ENCODE measurements at places on chromosomes 6 and 20. TPM values are rescaled to one million over a fixed set of nuclear protein-coding genes. Genes with fewer than 3 reads are reported as not detected.

RAET1E gene
- 0.23 TPM for total RNA-seq

HLA-DOB gene
- total RNA-seq: 0.69 TPM

DNA sequence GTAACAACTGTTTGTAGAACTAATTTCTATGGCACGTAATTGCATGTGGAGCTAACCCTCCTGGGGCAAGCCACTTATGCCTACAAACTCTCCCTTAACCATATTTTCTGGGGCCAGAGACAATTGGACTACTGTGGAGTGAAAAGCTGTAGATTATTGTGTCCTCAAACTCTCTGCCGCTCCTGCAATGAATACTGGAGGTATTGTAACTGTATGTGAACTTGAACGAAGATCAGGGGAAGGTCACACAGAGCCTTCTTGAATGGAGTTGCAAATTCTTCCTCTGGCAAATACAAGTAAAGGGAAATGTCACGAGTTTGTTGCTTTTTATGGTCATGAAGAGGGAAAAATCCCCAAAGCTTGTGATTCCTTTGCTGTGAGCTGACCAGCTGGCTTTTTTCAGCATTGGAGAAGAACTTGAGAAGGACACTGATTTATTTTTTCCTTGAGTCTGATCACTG, 18.2 kb downstream of the AKAP12 start:
- no peak for DNase-seq

DNA sequence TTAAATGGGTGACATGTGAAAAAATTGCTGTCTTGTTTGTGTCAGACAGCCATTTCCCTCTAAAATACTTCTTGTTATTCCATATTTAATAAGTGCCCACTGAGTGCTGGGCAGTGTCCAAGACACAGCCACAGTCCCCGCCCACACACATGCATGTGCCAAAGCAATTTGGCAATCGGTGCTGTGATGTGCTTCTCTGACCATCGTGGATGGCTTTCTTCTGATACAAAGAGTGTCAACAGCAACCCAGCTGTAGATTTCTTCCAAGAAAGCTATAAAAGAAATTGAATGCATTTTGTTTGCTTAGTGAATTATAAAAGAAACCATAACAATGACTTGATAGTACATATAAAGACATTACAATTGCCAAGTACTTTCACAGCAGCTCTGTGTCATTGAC, 140.5 kb upstream of the ATXN1 start:
- DNase-seq: peak; percentile 43

- no peak for DNase-seq
Observed at GRCh38 chr6:78580923-78581322, 286.4 kb upstream of the IRAK1BP1 start.

DNA sequence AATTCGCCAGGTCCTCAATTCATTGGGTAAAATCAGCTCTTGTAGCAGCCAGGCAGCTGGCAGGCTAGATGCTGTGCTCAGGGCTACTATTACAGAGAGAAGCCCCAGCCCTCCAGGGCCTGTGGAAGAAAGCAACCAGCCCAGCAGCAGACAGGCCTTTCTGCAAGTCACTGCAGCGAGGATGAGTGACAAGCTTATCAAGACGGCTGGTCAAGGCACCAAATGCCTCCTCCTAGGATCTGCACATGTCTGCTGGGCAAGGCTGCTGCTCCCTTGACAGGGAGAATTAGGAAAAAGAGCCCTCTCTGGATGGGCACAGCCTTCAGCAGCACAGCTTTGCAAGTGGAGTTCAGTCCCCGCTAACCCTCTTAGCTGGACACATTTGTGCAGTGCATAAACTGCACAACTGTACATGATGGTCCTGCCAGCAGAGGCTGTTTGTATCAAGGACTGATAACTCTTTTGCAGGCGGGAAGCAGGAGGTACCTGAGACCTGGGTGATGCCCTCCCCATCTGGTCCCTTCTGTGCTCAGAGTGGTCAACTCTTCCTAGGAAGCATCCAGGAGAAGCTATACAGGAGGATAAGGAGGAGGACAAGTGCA, 89.9 kb downstream of the CDC5L start:
- DNase-seq: no peak

DNA sequence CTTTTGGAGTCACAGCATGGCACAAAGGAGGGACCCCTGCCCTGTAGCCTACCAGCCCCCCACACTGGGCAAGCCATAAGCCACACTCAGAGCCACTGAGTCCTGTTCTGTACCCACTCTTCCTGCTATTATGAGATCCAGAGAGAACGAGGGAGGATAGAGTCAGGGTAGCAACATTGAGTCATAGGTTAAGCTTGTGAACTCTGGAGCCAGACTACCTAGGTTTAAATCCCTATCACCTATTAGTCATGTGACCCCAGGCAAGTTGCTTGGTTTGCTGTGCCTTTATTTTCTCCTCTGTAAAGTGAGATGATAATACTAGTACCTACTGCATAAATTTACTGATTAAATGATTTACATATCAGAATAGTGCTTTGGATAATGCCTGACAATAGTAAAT, 540 bp downstream of the CNBD2 start:
- no peak for DNase-seq

- no peak for DNase-seq
Observed at GRCh38 chr6:134945045-134945444, 4.9 kb downstream of the ALDH8A1 start.

GRCh38 chr6:125906158-125906998, 50.2 kb upstream of the HINT3 start:
- DNase-seq: peak; percentile 30

GRCh38 chr6:53585208-53585900, 40.5 kb upstream of the GCLC start:
- DNase-seq: no peak

DNA sequence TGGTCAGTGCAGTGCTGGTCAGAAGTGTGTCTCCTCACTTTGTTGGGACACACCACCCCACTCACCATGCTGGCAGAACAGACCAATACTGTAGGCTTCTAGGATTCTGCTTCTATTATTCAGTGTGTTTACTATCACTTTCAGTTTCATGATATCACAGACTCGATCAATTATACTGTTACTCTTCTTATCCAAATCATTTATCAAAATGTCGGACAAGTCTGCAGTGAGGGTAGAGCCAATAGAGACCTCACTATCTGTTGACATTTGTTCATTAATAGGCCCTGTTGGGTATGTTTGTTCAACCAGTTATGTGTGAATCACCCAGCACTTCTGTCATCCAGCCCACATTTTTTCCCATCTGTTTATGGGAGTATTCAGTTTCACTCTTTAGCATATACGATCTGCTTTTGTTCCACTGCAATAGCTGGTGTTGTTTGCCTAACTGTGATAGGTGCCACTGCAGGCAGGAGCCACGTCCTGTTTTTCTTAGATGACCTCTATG, 140.1 kb downstream of the NRN1 start:
- DNase-seq: peak; percentile 22

GRCh38 chr6:154289818-154290508, 66.6 kb downstream of the IPCEF1 start:
- no peak for DNase-seq

DNA sequence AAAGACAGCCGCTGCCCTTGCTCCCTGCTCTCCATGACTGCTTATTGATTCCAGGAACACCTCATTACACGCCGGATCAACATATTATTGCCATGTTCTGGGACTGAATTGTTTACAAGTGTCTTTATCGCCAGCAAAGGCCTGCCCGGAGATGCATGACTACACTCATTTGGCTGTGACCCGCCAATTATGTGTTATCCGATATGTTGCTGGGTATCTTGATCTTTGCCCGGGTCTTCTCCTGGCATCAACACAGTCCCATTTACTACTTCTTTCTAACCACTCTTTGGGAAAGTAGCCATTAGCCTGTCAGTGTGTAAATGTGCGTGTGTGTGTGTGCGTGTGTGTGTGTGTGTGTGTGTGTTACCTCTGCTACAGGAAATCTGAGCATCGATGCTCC, 15.4 kb downstream of the LINC00237 start:
- DNase-seq: no peak

Measured in mucosa of gallbladder (tissue), 1 donor.